ENCODE measurements at places on chromosomes 3 and 15.

DNA sequence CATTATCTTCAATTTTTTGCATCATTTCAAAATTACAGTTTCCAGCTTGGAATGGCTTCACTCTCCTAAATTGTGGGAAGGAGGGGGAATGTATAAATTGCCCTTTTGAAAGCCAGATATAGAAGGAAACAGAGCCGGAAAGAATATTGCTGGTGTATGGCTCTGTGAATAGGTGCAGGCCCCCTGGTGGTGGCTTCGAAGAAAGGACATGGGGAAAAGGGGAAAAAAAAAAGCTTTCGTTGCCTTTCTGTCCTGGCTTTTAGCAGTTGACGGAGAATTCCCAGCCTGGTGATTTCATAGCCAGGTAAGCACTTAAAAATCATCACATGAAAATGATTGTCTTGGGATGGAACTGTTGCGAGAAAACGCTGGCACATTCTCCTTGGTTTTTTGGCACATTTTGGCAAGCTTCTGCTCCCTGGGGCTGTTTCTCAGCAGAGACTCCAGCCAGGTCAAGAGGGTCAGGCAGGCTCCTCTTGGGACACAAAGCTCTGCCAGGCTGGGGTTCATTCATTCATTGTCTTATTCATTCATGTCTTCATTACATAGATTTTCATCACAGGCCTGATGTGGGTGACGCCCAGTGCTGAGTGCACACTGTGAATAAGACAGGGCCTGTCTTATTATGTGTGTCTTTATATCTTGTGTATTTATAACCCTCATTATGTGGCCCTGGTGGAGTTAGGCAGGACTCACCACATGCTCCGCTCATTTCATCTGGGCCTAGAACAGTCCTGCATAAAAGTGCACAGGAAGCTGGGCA, 300.0 kb upstream of the TPM1 start:
- DNase-seq = peak; percentile 5

DNA sequence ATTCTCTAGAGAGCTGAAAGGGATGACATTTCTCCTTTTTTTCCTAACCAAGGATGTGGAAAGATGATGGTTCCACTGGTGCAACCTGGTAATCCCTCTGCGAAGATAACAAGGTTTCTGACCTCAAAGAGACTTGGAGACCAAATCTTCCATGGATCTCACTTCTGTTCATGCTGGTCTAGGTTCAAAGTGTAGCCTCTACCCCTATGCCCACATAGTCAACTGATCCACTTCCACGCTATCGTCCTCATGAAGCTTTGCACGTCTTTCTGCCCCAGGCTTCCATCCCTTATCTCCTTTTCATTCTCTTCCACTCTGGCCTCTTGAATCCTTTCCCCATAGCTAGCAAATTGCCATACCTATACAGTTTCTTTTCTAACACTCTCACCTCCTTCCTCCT, 8.8 kb upstream of the MED12L start:
- DNase-seq = no peak

DNA sequence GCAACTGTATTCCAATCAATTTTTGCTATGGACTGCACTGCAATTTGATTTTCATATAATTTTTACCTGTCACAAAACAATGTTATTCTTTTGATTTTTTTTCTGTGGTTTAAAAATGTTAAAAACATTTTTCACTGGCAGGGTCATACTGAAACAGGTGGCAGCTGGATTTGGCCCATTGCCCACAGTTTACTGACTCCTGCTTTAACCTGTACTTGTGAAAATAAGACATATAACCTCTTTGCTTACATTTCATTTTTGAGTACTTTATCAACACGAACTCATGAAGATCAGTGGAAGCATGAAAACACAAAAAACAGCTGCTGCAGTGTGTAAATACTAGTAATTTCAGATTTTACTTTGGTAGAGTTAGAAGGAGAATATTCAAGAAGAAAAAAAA, 313.1 kb downstream of the WDR72 start:
- DNase-seq = no peak

GRCh38 chr3:152183473-152183872, 85.3 kb upstream of the MBNL1 start:
- peak; percentile 22 for DNase-seq

DNA sequence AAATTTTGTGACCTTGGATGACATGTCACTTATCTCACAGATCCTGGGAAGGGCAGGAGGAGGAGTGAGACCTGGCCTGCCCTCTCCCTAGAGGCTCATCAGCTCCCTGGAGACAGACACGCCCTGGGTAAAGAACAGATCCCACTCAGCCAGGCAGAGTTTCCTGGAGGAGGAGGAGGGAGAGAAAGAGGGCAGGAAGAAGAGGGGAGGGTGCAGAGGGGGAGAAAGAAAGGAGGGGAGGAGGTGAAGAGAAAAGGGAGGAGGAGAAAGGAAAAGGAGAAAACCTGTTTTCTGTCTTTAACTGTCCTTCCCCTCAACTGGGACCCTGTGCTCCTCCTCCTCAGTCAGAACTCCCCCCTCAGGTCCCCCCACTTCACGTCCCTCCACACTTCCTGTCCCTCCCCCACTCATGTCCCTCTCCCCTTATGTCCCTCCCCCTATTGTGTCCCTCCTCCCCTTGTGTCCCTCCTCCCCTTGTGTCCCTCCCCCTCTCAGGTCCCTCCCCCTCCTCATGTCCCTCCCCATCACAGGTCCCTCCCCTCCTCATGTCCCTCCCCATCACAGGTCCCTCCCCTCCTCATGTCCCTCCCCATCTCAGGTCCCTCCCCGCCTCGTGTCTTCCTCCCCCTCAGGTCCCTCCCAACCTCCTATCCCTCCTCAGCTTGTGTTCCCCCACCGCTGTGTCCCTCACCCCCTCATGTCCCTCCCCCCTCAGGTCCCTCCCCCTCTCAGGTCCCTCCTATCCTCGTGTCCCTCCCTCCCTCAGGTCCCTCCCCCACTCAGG, 52.3 kb upstream of the CGNL1 start:
- no peak for DNase-seq

DNA sequence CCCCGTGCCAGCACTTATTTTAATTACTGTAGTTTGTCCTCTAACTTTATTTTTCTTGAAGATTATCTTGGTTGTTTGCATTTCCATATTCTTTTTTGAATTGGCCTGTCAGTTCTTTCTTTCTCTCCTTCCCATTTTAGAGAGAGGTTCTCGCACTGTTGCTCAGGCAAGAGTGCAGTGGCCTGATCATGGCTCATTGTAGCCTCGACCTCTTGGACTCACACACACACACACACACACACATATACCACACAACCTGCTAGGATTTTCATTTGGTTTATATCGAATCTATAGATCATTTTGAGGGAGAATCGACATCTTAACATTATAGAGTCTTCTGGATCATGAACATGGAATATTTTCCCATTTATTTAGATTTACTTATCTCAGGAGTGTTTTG, 8.7 kb downstream of the FEM1B start:
- DNase-seq = no peak

GRCh38 chr3:174460831-174461230, 398.3 kb upstream of the NAALADL2 start:
- no peak for DNase-seq

- no peak for DNase-seq
Observed at GRCh38 chr3:184688251-184688881, 23.5 kb downstream of the MAGEF1 start.

DNA sequence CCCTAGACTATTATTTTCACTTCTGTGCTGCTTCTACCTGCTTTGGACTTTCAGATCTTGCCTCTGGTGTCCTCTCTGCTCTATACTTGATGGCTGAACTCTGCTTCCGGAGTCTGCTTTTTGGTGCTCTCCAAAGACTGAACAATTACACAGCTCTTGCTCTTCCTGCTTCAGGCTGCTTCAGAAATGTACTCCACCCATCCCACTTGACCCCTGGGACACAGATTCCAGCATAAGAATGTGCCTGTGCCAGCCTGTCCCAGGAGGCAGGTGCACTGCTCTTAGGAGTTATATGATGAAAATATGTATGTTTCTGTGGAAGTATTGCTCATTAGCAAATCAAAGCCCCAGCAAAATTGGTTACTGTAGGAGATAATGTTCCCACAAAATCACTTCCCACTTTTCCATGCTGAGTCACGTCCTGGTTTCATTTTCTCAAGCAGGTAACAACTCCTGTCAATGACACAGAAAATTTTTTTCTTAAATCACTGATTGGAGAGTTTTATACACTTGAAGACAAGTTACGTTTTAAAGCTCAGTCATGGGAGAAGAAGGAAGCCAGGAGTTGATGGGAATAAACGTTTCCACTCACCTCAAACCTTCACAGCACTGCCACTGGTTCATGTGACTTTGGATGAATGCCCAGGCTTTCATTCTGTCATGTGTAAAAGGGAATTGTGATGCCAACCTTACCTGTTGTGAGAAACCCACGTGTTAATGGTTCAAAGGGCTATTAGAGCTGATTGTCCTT, 239.4 kb upstream of the ZPLD1 start:
- no peak for DNase-seq

DNA sequence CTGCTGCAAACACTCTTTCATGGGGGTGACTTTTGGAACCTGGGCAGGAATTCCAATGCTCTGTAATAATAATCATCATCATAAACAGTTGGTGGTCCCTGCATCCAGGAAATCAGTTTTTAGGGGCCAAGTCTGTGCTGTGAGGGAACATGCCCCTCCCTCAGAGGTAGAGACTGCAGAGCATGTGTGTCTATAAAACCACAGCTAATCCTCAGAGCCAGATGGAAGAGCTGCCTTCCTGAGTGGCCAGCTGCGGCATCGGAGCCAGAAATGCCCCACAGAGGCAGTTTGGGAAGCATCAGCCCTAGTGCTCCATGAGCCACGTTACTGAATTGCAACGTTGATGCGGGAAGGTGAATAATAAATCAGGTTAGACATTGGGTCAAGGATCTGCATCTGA, 12.9 kb upstream of the TPM1 start:
- DNase-seq = no peak

- no peak for DNase-seq
Observed at GRCh38 chr3:4476496-4476895, 9.4 kb upstream of the SUMF1 start.

- no peak for DNase-seq
Observed at GRCh38 chr15:101054116-101054515, 135.0 kb downstream of the LRRK1 start.

GRCh38 chr15:75759416-75760130, 46.9 kb upstream of the CSPG4 start:
- no peak for DNase-seq

DNA sequence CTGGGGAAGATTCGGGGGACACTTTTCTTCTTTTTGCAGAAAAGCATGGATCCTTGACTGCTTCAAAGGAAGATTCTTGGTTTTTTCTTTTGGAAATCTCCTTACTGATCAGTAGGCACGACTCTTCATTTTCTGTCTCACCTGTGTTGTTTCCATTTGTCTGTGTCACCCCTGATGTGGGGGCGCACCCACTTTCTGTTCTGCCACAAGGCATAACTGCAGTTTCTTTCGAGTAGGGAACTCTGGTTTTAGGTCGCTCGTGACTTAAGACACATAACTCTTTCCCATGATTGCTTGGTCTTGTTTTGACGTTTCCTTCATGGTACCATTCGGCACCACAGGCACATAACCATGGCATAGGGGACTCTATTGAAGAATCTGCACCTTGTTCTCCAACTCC, 31.3 kb downstream of the RNF168 start:
- DNase-seq = no peak

DNA sequence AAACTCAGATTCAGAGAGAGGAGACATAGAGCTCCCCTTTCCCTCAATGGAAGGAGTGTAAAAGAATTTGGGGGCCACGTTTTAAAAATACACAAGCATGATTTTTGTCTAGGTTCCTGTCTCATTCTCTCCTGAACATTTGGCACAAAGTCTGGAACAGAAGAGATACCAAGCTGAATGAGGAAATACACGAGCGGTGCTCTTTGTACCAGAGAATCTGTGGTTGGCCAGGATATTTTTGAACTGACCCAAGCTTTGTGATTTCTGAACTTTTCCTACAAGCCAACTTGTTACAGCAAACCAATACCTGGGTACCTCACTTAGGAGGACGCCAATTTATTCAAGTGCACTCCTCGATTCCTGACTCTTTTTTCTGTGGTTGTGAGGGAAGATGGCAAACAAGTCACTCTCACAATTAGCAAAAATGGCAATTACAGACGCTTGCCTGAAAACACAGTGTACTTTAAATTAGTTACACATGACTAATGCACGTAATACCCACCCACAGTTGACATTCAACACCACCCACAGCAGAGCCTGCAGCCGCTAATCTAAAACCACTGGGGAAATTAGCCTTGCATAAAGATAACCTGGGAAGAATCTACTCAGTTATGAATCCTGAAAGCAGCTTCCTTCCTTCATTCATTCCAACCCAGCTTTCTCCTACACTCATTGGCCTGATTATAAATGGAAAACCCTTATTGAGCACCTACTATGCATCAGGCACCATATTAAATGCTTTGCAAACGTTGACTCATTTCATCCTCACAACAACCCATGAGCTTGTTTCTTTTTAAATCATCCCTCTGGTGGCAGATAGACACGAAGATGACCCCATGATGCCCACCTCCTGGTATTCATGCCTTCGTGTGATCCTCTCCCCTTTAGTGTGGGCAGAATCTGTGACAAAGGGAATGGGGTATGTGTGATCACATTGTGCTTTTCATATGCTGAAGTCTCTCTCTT, 293.5 kb downstream of the KBTBD8 start:
- no peak for DNase-seq

- DNase-seq = peak; percentile 9
Observed at GRCh38 chr15:63048776-63049665, 6.5 kb downstream of the TPM1 start.

- no peak for DNase-seq
Observed at GRCh38 chr15:32829436-32829835, 111.6 kb downstream of the GREM1 start.

DNA sequence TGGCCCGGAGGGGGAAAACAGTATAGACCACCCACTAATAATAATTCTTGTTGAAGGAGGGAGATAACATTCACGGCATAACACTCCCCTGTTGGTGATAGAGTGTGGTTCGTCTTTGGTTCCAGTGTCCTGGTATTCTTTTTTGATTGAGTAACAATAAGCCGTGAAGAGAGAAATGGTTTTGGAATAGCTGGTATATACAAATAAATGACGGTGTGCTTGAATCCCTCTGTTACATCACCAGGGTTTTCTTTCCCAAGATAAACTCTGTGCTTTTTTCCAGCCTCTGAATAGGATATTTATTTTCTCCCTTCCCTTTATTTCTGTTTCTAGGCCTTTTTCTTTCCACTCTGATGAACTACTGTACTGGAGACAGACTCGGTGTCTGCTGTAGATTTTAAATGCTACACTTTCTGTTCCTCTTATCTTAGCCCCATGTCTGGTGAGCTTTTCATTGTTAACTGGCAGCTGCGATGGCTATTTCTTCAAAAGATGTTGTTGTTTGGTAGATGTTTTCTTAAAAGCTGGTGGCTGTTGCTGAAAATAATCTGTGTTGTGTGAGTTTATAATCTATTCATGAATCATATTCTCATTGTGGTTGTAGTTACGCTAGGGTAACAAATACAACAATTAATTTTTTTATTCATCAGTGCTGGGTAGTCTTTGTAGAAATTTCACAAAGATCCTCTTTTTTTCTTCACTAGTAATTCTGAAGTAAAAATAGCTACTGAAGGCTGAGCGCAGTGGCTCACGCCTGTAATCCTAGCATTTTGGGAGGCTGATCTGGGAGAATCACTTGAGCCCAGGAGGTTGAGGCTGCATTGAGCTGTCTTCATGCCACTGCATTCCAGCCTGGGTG, 15.5 kb upstream of the SCAANT1 start:
- DNase-seq = no peak
